ENCODE measurements at places on chromosomes 3 and 15. TPM values are rescaled to one million over a fixed set of nuclear protein-coding genes. Genes with fewer than 3 reads are reported as not detected.

The ZNF80 gene
- not detected for total RNA-seq

The ANKUB1 gene
- total RNA-seq, result not detected

DNA sequence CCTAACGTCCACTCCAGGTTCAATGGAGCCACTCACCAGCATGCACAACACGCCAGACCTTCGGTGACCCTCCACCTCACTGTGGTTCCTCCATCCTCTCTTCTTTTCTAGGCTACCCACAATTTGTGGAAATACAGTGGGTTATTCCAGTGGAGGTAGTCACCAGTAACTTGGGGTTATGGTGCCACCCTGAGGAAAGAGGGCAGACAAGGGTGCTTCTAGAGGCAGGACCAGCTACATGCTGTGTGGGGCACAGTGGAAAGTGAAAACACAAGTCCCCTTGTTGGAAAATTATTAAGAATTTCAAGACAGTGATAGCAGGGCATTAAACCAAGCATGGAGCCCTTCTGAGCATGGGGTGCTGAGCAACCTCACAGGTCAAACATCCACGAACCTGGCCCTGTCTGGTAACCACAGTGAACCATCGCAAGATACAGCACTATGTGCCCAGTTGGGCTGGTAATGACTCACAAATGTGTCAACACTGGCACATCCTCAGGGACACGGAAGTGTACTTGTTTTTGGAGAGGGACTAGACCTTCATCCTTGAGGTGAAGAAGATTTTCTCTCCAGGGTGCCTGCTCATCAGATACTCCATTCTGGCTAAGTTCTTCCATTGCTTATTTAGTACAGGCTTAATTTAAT, 166.7 kb downstream of the STT3B start:
- no peak for DNase-seq

DNA sequence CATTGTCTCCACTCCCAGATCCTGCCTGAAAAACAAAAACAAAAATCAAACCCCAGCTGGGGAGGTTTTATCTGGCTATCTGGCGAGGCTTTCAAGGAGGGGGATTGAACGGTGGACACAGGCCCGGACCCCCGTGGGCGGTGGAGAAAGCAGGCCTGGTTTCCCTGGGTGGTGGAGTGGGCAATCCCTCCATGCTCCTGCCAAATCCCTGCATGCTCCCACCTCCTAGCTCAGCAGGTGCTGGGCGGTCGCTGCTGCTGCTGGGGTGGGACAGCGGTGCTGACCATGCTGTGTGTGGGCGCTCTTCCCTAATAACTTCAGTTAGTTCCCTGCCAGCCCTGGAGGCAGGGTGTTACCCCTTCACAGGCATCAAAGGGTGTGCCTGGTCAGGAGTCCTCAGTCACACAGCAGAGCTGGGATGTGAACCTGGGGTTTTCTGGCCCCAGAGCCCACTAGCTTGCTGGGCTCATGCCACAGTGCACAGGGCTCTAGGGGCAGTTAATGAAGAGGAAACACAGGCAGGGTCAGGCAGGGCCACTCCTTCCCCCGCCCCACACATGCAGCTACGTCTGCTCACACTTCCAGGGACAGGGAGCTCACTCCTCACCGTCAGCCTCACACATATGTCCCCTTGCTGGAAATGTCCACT, 15.9 kb upstream of the PLXND1 start:
- DNase-seq, result no peak

DNA sequence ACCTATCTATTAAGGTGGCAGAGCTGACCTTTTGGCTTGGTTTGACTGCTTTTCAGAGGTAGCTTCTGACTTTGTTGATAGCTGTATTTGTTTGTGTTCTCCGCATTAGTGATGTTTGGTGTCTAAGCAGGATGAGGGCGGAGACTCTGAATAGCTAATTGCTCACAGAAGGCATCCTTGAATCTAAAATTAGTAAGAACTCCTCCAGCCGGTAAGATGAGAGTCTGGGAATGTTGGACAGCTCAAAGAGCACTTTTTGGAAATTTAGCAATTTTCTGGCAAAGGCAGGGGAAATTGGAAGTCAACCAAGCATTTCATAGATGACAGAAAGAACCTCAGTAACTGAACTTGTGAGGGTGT, 174.1 kb downstream of the KLHL25 start:
- DNase-seq, result peak; percentile 59

DNA sequence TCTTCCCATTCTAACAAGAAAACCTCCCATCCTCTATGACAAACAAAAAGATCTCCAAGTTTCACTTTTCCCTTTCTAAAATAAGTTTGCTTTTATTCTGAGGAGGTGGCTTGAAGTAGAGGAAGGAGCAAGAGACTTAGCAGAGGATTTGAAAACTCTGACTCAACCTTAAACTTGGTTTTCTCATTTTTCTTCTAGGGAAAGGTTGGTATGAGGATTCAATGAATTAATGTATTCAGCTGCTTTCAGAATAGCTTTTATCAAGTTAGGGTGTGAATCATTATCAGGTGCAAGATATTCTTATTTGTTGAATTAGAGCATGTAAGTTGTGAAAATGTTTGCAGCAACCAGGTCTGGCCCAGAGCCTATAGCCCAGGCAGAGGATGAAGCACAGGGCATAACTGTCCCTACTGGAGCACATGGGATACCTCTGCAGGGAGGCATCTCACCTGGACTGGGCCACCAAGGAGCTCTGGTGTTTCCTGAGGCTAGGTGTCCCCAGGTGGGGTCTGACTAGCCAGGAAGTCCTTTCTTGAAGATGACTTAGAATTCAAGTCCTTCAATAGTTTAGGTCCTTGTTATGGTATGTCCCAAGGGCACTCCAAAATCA, 42.3 kb downstream of the SATB1 start:
- no peak for DNase-seq

DNA sequence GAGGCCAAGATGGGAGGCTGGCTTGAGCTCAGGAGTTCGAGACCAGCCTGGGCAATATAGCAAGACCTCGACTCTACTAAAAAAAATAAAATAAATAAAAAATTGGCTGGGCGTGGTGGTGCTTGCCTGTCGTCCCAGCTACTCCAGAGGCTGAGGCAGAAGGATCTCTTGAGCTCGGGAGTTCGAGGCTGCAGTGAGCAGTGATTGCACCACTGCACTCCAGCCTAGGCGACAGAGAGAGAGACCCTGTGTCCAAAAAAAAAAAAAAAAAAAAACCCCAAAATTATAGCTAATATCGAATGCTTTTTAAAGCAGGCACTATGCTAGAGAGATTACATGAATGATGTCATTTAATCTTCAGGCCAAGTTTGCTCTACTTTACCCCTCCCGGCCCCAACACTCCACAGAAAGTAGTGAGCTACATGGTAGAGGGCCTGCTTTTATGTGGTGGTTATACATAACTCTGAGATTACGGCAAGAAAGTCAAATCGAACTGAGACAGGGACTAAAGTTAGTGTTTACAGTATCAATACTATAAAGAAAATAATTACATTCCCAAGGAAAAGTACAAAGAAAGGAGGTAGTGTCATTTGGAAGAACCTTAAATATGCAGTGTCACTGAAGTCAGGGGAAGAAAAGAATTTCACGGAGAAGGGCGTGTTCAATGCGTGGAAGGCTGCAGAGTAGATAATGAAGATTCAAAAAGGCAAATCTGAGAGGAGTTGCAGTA, 1.1 kb downstream of the ADPGK start:
- DNase-seq, result no peak

GRCh38 chr3:182405759-182406158, 387.5 kb upstream of the ATP11B start:
- DNase-seq, result no peak
